ENCODE measurements at places on chromosomes 2 and 18. TPM values are rescaled to one million over a fixed set of nuclear protein-coding genes. Genes with fewer than 3 reads are reported as not detected.

- no peak for DNase-seq
- no peak overlapping the region for H3K4me3 ChIP-seq
- H3K36me3 ChIP-seq = no peaks in the 10 kb centered on the region
- no peak overlapping the region for H3K27ac ChIP-seq
Measured at GRCh38 chr18:28514699-28515098, 337.8 kb upstream of the CDH2 start.

GRCh38 chr2:77095096-77095495 is 427.1 kb downstream of the LRRTM4 start:
- no peak overlapping the region for H3K4me3 ChIP-seq
- no peaks in the 10 kb centered on the region for H3K4me1 ChIP-seq
- H3K27me3 ChIP-seq = no peaks in the 10 kb centered on the region
- H3K36me3 ChIP-seq = no peaks in the 10 kb centered on the region
- DNase-seq = no peak

The TACR1 gene
- total RNA-seq = 0.53 TPM

DNA sequence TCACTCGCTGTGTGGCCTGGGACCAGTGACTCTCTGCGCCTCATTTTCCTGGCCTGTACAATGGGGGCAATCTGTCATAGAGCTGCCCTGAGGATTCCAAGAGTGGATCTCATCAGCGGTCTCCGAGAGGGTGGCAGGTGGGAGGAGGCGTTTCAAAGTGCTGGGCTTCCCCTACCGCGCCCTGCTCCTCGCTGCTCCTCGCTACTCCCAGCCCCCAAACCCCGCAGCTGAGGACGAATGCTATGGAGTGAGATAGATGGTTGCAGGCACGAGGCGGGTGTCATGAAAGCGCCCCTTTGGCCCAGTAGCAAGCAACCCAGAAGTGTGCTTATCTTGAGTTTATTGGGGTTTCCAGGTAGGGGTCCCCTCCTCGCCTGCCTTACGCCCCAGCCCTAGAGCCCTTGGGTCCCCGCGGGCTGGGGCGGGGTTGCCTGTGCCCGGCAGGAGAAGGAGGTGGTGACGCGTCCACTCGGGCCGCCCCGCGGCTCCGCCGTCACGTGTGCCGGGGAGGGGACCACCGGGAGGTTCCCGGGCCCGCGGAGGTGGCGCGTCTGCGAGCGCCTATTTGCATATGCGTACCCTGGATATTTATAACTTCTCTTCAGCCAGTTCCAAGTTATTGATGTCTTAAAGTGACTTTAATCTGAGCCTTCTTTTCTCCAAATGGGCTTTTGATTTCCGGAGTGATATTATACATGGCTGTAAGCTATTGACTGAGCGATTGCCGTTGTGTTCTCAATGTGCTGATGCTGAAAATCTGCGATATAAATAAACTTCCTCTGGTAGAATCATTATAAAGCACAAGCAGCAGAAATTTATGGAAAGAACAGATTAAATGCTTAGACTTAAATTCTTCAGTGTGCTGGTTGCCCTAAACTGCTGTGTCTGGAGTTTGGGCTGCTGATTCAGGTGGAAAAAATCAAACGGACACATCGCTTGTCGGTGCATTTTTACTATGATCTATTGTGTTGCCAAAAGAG is 263.7 kb downstream of the ATAD2B start:
- no peaks in the 10 kb centered on the region for H3K36me3 ChIP-seq
- no peak for DNase-seq
- no peak overlapping the region for H3K27ac ChIP-seq
- H3K4me3 ChIP-seq = peak overlapping the region; percentile 27
- H3K4me1 ChIP-seq = peaks cover 10% of the 10 kb centered on the region

GRCh38 chr2:60070736-60071489 is 482.5 kb downstream of the BCL11A start:
- H3K27ac ChIP-seq = no peak overlapping the region
- H3K36me3 ChIP-seq = no peaks in the 10 kb centered on the region

The CCBE1 gene
- 0.34 TPM for total RNA-seq

DNA sequence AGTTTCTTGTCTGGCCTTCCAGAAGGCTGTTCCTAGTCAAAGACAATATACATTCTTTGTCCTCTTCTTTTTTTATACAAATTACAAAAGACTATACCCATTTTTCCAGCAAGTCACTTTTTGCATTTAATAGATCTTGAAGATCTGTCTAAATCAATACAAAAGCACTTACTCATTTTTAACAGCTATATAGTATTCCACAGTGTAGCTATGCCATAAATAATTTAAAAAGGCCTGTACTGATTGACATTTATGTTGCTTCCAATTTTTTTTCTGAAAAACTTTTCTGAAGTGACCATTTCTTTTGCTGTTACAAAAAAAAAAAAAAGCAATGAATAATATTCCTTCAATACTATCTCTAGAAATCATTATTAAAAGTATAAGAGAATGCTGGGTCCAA is 30.3 kb upstream of the HNRNPLL start:
- H3K27ac ChIP-seq = no peak overlapping the region
- H3K4me3 ChIP-seq = no peak overlapping the region
- no peak for DNase-seq
- no peaks in the 10 kb centered on the region for H3K27me3 ChIP-seq
- H3K4me1 ChIP-seq = no peaks in the 10 kb centered on the region
- no peaks in the 10 kb centered on the region for H3K36me3 ChIP-seq

DNA sequence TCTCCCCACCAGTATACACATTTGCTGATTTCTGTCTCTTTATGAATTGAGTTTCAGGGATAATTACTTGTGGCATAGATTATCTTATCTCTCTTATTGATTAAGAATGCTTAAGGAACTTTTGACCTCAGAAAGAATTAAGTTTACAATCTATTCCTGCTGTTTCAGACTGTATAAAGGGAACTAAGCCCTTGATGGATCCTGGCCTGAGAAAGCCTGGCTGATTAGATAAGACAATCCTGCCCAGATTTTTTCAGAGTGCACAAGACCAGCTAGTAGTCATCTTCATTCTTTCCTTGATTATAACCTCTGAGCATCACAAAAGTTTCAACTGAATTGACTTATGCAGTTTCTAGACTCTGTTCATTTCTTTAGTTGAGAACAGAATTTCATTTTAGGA is 22.7 kb upstream of the TFPI start:
- no peak overlapping the region for H3K27ac ChIP-seq
- H3K4me1 ChIP-seq = peaks cover 24% of the 10 kb centered on the region
- no peaks in the 10 kb centered on the region for H3K36me3 ChIP-seq
- no peak overlapping the region for H3K4me3 ChIP-seq
- no peak for DNase-seq

The ASAP2 gene
- total RNA-seq = 3.3 TPM

DNA sequence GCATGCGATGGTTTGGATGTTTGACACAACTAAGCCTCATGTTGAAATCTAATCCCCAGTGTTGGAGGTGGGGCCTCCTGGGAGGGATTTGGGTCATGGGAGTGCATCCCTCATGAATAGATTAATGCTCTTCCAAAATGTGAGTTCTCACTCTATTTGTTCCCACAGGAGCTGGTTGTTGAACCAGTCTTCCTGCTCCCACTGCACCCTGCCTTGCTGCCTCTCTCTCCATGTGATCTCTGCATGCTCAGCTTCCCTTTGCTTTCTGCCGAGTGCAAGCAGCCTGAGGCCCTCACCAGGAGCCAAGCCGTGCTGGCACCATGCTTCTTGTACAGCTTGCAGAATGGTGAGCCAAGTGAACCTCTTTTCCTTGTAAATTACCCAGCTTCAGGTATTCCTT is 206.8 kb downstream of the VAPA start:
- H3K27me3 ChIP-seq = no peaks in the 10 kb centered on the region
- H3K27ac ChIP-seq = no peak overlapping the region
- H3K4me3 ChIP-seq = no peak overlapping the region
- H3K4me1 ChIP-seq = peaks cover 4% of the 10 kb centered on the region

- no peak overlapping the region for H3K4me3 ChIP-seq
- H3K4me1 ChIP-seq = no peaks in the 10 kb centered on the region
- peaks cover 9% of the 10 kb centered on the region for H3K27me3 ChIP-seq
- no peaks in the 10 kb centered on the region for H3K36me3 ChIP-seq
- H3K27ac ChIP-seq = no peak overlapping the region
Measured at GRCh38 chr18:79378536-79379250, 17.0 kb upstream of the NFATC1 start.

DNA sequence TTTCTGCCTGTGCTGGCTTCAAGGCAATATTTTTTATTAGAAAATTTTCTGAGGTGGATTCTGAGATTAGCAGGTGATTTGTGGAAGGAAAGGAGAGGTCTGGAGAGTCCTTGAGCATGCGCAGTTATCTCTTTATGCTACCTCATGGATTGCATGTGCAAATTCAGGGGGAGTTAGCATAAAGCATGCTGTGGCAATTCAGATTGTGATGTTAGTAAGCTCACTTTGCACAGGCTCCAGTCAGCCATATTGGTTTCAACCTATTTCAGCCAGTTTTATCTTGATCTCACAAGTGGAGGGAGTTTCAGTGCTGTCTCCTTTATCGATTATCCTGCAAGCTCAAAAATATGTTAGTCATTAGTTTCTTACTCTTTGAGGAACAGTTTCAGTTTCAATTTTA is 2012.3 kb upstream of the PIK3C3 start:
- H3K27ac ChIP-seq = no peak overlapping the region
- H3K4me3 ChIP-seq = no peak overlapping the region
- no peaks in the 10 kb centered on the region for H3K36me3 ChIP-seq
- peaks cover 12% of the 10 kb centered on the region for H3K4me1 ChIP-seq
- no peak for DNase-seq
- no peaks in the 10 kb centered on the region for H3K27me3 ChIP-seq

- no peak overlapping the region for H3K4me3 ChIP-seq
- peaks cover 39% of the 10 kb centered on the region for H3K4me1 ChIP-seq
- H3K27me3 ChIP-seq = no peaks in the 10 kb centered on the region
Measured at GRCh38 chr18:23259701-23260681, 124.7 kb downstream of the CABLES1 start.

DNA sequence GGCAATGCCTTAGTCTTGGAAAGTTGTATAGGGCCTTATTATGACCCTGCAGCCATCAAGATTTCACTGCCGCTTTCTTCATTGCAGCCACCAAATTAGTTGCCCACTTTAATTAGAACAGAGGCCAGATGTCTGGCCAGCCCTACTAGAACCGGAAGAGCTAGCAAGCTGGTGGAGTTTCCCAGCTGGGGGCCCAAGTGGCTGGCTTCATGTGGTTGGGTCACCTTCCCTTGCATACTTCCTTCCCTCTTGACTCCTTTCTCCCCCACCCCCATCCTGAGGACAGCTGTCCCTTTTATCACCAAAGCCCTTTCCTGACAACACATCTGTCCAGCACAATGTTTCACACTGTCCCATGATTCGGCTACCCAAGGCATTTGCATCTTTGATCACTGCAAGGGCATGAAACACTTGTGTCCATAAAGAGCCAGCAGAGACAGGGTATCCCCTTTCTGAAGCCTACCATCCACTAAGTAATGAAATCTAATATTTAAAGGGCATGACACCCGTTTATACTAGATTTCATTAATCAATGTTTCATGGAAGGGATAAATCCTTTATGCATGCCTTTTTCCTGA is 187.2 kb downstream of the BCL11A start:
- H3K4me1 ChIP-seq = peaks cover 5% of the 10 kb centered on the region
- H3K27ac ChIP-seq = no peak overlapping the region

DNA sequence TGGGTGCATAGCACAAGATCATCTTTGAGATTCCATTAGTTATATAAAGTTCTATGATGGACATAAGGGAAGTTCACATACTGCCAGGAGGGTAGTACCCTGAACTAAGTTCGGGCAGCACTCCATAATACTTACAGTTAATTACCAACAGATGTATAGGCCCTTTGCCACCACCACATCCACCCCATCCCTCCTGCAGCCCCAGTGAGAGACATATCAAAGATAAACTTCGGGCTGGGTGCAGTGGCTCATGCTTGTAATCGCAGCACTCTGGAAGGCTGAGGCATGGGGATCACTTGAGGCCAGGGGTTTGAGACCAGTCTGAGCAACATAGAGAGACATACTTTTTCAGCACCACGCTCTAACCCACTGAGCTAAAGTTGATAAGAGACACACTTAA is 46.4 kb upstream of the NPAS2 start:
- no peaks in the 10 kb centered on the region for H3K27me3 ChIP-seq
- H3K4me3 ChIP-seq = no peak overlapping the region
- no peaks in the 10 kb centered on the region for H3K4me1 ChIP-seq
- H3K27ac ChIP-seq = no peak overlapping the region
- H3K36me3 ChIP-seq = no peaks in the 10 kb centered on the region

DNA sequence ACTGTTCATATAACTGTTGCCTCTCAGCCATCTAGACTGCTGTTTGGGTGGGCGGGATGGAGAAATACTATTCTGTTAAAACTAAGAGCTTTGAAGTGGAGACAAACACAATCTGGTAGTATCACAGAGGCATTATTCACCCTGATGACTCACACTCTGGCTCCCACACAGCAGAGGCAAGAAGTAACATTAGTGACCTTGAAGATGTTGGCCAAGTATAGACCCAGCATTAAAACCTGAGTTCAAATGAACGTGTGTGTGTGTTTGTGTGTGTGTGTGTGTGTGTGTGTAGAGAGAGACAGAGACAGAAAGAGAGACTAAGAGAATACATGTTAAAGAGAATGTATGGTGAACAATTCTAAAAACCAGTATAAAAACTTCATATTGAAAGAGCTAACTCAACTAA is 22.5 kb upstream of the ACVR1 start:
- H3K4me3 ChIP-seq = no peak overlapping the region
- no peaks in the 10 kb centered on the region for H3K27me3 ChIP-seq
- peak overlapping the region; percentile 14 for H3K27ac ChIP-seq
- DNase-seq = no peak

DNA sequence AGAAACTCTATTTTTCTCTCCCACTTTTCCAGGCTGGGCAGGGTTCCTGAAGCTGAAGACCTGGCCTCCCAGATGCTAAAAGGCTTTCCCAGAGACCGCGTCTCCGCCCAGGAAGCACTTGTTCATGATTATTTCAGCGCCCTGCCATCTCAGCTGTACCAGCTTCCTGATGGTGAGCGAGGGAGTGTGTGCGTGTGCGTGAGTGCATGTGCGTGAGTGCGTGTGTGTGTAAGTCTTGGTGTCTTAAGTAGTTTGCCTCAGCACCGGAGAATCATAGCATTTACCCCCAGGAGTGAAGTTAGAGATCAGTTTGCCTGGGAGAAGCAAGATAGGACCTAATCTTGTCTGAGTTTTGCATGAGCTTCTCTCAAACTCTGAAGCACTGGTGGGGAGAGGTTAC is 73.7 kb downstream of the CDK15 start:
- no peak overlapping the region for H3K4me3 ChIP-seq
- no peaks in the 10 kb centered on the region for H3K36me3 ChIP-seq
- peaks cover 8% of the 10 kb centered on the region for H3K4me1 ChIP-seq
- no peaks in the 10 kb centered on the region for H3K27me3 ChIP-seq
- H3K27ac ChIP-seq = no peak overlapping the region
- no peak for DNase-seq

GRCh38 chr2:46148369-46148736 is 148.9 kb upstream of the EPAS1 start:
- no peaks in the 10 kb centered on the region for H3K36me3 ChIP-seq
- peaks cover 17% of the 10 kb centered on the region for H3K4me1 ChIP-seq
- H3K27ac ChIP-seq = no peak overlapping the region

DNA sequence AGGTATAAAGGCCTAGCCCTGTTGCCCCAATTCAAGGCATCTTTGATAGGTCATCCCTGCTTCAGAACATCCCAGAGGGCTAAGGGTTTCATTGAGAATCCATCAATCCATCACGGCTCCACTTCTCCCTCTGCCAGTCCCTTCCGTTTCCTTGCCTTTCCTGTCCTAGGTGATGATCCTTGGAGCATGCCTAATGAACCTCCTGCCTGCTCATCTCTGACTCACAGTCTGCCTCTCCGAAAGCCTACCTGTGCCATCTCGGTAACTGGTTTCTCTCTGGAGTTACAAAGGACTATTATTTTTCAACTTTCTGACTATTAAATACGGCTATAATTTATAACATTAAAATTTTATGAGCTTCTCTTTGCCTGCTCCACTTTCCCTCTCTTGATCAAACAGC is 36.7 kb upstream of the OSBPL6 start:
- no peak for DNase-seq
- no peaks in the 10 kb centered on the region for H3K27me3 ChIP-seq
- no peaks in the 10 kb centered on the region for H3K36me3 ChIP-seq
- H3K4me1 ChIP-seq = no peaks in the 10 kb centered on the region
- no peak overlapping the region for H3K27ac ChIP-seq

The NPPC gene
- not detected for total RNA-seq

All from esophagus squamous epithelium (tissue), 5 donors.